ENCODE measurements at places on chromosomes 12 and 14.

- no peak for DNase-seq
Measured at GRCh38 chr14:64987438-64987767, 708 bp downstream of the FNTB start.

GRCh38 chr12:129540249-129540648 lies 363.6 kb downstream of the TMEM132D start:
- DNase-seq: no peak

GRCh38 chr12:18853570-18854366 lies 115.8 kb downstream of the CAPZA3 start:
- DNase-seq: no peak

DNA sequence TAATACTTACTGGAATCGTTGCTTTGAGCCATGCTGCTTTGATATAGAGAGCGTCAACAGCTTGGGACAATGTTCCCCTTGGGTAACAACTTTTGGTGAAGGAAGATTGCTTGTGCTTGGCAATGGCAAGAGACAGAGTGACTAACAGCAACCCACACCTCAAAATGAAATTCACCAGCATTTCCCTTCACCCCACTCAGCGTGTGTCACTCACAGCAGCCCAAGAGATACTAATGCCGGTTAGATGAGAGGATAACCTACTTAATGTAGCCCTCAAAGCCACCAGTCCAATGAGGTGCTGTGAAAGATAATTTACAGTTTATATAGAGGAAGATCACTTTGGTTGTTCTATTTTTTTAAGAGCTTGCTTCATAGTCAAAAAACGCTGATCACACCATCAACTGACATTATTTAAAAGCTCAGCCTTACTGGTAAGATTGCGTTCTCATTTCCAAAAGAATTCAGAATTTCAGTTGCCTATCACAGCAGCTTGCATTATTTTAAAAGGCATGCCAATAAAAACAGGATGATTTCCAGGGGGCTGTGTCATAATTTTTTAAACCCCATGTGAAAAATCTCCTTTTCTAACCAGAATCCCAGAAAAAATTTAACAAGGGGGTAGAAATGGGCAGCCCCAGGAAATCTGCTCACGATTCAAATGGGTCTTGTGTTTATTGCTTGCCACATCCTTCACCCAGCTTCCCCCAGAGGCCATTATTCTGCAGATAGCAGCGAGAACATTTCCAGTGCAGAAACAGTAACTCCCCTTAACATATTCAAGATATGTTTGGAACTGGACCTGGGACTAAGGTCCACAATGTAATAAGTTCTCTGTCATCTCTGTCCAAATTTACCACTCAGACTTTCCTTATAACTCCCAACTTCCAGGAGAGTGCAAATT lies at the start of gene IL26:
Gene IL26 (minus strand): TSS at position 235 of the 901 bp plus-strand sequence. CDS start 54 bp downstream, at position 181.
- DNase-seq: no peak

DNA sequence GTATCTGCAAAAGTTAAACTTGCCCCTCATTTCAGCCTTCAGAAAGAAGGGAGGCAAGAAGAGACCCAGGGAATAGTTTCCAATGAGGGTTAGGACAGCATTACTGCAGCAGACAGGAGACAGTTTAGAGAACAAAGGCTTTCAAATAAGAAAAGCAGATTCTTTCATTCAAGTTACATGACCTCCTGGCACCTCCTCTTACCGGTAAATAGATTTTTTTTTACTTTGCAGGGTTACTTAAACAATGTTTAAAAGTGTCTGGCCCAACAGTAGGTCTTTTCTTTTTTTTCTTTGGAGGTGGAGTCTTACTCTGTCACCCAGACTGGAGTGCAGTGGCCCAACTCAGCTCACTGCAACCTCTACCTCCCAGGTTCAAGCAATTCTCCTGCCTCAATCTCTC lies 47.1 kb downstream of the SINHCAF start:
- no peak for DNase-seq

DNA sequence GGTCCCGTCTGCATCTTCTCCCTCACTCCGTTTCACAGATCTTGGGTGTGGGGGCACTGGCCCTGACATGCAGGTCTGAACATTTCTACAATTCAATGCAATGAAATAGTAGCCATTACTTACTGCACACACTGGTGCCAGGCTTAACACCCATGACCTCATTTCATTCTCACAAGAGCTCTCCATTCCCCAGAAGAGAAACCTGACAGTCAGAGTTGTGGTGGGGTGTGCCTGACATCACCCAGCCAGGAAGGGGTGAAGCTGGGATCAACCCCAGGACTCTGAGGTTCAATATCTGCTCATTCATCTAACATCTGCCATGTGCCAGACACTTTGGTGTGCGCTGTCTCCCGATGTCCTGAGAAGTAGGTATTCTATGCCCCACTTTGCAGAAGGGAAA lies 34.7 kb downstream of the MVK start:
- DNase-seq: no peak

DNA sequence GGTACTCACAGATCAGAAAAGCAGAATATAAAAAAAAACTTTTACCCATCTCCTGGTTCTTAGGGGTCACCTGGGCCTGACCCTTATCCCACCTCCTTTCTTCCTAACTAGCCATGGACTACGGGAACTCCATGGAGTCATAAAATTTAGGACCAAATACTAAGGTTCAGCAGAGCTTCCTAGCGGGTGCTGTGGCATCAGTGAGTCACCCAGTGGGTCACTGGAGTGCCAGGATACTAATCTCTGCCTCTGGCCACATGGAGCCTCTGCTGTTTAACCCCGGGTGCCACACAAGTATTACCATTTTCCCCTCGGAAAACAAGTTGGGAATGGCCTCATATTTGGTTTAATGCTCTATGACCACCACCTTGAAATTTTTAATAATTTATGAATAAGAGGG lies 6.9 kb downstream of the ZBTB39 start:
- DNase-seq: no peak

- DNase-seq: no peak
Measured at GRCh38 chr12:80979816-80980215, 42.1 kb upstream of the LIN7A start.

- DNase-seq: no peak
Measured at GRCh38 chr12:114012744-114013431, 46.8 kb upstream of the RBM19 start.

DNA sequence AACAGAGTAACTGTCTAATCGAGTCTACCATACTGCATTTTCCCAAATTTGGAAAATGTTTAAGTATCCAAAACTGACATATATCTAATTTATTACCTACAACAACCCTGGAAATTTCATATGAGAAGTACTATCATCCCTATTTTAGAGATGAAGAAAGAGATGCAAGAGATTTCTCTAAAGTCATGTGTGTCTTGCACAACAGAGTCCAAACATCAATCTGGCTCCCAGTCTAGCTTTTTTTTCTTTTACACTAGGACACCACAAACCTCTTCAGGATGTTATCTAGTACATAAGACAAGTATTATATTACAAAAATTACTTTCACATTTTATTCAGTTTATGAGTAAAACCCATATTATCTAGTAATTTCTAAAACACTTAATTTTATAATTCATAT lies 39.1 kb downstream of the CAPS2 start:
- no peak for DNase-seq

DNA sequence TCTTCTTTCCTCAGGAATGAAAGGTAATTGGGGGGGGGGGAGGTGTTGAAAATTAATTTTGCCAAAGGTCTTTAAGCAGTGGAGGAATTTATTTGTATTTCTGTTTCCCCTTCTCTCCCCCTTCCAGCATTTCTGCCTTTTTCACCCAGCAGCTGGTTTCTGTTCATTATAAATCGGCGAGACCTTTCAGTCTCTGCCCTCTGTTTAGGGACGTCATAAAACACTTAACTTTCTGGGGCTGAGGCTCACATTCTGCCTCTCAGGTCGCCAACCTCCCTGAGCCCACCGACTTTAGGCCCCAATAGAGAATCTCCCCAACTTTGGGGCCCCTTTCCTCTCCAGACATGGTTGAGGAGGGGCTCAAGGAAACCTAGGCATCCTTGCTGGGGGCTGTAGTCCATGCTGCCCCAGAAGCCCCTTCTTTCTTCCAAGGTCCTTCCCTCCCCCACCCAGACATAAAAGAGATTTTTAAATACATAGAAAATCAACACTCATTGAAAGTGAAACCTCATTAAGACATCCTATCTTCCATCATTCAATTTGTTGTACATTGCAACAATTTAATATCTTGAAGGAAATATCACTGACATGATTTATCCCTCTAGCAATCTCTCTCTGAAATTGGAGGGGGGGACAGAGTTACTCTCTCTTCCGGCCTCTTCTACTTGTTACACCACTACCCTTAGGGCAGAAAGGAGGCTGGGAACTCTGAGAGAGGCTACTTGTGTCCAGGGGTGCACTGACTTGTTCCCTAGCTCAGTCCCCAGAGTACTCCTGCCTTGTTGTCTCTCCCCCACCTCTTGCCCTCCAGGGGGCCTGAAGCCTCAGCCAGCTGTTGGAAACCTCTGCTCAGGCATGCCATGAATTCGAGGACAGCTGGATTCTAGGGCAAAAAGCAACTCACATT lies 2.5 kb upstream of the HOXC6 start:
- no peak for DNase-seq

- DNase-seq: no peak
Measured at GRCh38 chr14:22648506-22648905, 4.4 kb upstream of the OR6J1 start.

DNA sequence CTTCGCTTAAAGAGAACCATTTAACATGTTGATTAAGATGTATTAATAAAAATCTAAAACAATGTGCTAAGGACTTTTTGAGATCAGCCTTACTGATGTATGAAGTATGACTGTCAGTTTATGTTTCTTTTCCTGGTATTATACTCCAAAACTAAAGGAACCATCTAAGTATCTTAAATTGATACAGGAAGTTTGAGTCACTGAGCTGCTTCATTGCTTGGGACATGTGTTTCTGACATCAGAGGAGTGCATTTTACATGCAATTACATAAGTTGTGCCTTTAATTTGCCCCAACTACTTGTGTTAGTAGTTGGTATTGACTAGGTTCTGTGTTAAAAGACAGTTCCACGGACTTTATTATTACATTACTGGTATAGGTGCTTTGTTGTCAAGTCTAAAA lies 50.9 kb downstream of the PROX2 start:
- DNase-seq: no peak

DNA sequence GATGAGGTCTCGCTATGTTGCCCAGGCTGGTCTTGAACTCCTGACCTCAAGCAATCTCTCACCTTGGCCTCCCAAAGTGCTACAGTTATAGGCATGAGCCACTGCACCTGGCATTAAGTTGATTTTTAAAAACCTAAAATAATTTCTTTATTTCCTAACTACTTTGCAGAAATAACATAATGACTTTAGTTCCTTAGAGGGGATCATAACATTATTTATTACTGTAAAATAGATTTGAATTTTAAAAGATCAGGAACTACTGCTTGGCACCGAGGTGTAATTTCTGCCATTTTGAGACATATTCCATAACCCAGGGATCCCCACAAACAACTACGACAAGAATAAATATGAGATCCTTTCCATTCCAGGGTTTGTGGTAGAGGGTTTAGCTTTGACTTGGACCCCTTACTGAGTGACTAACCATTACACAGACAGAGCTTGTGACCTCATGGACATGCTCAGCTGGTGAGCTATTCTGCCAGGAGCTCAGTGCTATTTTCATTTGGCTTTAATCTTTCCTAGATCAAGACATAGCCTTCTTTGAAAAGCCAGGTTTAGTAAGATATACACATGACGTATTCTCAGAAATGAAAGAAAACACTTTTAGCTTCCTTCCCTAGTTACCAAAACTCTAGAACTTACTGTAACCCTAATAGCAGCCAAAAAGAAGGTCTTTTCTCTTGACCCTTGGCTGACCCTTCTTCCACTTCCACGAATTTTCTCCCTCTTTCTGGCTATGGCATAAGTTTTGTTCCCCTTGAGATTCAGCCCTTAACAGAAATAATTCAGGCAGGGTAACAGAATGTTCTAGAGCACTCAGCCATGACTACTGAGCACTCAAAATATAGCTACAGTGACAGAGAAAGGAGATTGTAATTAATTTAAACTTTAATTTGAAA lies 75.1 kb upstream of the NUDT4 start:
- no peak for DNase-seq

DNA sequence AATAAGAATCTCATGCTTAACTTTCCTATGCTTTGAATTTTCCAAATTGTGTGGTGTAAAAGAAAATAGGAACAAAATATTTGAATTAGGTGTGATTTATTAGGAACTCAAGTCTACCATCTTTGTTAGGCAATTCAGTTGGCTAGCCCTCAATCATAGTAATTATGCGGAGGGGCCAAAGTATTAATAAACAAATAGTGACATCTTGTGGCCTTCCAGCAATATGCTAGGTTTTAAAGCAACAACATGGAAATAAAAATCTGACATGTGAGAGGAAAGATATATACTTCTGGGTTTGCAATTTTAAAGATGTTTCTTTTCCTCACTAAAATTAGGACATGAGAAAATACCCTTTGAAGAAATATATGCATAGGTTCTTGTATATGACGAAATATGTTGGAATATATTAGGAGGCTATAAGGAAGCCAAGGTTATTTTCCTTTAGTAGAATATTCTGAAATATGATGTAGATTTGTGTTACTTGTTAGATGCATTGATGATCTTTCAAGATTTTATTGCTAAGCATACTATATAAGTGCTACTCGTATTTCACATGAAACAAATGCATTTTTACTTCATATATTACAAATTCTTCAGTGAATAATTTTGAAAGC lies 200.4 kb downstream of the PTPRO start:
- no peak for DNase-seq

GRCh38 chr12:131273291-131273845 lies 319.7 kb downstream of the ADGRD1 start:
- DNase-seq: no peak

DNA sequence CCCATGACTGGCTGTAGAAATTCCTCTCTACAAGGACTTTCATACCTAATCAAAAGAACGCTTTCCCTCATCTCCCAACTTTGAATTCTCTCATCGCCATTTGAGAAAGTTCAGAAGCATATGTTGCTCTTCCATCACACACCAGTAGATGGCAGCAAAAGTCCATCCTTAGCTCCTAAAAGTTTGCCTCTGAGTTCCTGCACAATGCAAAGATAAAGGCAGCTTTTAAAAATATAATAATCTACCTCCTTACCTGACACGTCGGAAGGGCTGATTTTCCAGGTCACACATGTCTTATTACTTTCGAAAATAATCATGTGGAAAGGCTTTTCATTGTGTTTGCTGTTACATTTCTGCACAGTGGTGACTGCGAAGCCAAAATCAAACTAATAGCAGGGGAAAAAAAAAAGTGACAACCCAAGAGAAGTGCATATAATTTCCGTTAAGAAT lies 456.7 kb upstream of the SEL1L start:
- no peak for DNase-seq

DNA sequence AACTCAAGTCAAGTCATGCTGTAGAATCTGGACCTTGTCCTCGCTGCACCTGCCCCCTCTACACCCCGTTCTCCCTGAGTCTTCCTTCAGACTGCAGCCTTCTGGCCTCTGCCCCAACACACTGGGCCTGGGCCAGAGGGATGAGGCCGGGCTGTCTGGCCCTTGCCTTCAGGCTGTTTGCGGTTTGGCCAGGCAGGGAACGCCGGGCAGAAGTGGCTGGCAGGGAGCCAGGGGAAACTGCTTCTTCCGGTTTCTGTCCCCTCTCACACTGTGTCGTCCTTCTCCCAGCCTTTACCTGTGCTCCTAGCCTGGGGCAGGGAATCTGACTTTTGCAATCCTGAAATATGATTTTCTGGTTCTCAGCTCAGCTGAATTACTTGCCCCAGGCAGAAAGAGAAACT lies 13.5 kb downstream of the DGLUCY start:
- DNase-seq: no peak

GRCh38 chr12:25419595-25419994 lies 133.5 kb downstream of the LMNTD1 start:
- DNase-seq: no peak

- DNase-seq: no peak
Measured at GRCh38 chr14:66483322-66483721, 2.8 kb upstream of the CCDC196 start.

Measured in activated effector memory CD4-positive, alpha-beta T cell treated with Interleukin-2 at 50 U/mL for 16 hours (primary cell).